ENCODE measurements at places on chromosomes 7 and 10. TPM values are rescaled to one million over a fixed set of nuclear protein-coding genes. Genes with fewer than 3 reads are reported as not detected.

PCGF6 gene
- total RNA-seq = 6.3 TPM

SORBS1 gene
- total RNA-seq = 347 TPM

SCART1 gene
- total RNA-seq = 5.3 TPM

PSD gene
- total RNA-seq = 5.1 TPM

NEURL1 gene
- total RNA-seq = 1.2 TPM

- no peak for DNase-seq
These were observed 3.4 kb upstream of the SMARCD3 start for GRCh38 chr7:151251689-151252560.

DNA sequence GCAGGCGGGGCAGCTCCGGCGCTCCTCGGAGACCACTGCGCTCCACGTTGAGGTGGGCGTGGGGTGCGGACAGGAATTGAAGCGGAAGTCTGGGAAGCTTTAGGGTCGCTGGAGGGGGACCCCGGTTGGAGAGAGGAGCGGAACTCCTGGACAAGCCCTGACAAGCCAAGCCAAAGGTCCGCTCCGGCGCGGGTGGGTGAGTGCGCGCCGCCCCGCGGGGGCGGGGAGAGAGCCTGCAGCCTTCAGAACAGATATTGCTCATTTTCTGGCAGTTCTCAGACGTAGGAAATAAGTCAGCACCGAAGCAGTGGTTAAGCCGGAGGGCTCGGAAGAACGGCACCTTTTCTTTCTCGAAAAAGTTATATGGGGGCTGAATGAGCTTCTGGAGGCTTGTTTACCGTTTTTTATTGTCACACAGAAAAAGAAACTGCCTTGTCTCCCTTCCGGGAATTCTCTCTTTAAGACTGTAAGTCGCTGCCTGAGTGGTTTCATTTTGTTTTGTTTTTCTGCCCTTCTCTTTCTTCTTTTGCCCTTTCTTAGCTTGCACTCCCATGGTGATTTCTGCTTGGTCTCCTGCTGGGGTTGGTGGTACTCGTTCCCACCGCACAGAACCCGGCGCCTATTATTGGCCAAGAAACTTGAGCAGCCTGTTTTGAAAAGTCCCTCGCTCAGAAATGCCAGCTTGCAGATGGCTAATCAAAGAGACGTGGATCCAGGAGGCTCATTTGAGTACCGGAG lies 732 bp downstream of the FAS start:
- DNase-seq = peak; percentile 80

DNA sequence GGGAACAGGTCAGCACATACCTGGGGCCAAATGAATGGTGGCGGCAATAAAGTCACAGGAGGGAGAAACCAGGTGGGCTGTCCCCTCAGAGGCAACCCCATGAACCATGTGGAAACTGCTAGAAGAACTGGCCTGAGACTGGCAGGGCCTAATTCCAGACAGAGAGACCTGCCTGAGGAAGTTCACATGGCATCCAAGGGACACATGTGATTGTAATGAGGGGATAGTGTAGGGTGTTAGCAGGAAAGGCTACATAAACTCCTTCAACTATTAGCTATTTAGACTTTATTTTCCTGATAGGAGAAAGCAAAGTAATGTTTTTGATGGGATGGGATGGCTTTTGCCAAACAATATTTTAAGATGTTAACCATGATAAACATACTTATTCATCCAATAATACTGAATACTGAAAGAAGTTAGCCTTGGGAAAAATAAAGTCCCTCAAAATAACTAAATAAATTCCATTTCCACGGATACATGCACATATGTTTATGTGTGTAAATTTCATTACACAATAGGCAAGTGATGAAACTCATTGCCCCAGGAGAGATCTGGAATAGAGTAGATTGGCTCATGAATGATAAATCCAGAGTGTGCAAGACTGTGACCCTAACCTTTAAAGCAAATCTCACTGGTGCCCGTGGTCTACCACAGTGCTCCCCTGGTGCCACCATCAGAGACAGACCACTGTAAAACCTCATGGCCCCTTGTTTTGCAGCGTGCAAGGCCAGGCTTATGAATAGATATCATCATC lies 137.0 kb downstream of the NRF1 start:
- DNase-seq = no peak

GRCh38 chr7:4742852-4743251 lies 32.6 kb upstream of the AP5Z1 start:
- no peak for DNase-seq

GRCh38 chr7:28483908-28484605 lies 71.7 kb downstream of the CREB5 start:
- no peak for DNase-seq

DNA sequence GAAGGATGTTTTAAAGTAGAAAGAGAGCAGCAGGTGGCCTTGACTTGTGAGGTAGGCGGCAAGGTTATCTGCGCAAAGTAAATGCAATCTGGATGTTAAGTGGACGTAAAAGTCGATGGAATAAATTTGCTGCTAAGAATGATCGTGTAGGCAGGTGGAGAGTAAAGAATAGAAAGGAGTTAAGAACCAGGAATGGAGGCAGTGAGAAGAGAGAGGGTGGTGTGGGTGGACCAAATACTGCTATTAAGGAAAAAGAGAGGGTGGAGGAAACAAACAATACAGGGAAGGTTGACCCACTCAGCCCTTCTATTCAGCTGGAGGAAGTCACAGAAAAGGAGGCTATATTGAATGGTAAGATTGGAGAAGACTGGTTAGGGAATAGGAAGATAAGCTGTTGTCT lies 1.9 kb upstream of the CUL1 start:
- no peak for DNase-seq

DNA sequence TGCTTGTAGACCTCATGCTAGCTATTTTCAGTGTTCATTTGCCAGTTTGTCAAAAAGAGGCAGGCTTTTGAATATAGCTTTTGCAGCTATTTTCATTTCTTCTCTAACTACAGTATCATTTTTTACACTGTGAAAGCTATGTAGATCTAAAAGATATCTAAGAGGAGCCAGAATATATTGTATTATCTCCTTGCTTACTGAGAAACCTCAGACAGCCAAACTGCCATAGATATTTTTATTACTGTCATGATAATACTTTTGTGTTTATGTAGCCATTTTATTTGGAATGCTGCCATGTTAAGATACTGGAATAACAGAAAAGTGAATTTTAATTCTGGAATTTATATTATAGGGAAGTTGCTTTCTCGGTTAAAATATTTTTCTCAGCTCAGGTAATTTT lies 37.2 kb downstream of the ANKIB1 start:
- DNase-seq = no peak

DNA sequence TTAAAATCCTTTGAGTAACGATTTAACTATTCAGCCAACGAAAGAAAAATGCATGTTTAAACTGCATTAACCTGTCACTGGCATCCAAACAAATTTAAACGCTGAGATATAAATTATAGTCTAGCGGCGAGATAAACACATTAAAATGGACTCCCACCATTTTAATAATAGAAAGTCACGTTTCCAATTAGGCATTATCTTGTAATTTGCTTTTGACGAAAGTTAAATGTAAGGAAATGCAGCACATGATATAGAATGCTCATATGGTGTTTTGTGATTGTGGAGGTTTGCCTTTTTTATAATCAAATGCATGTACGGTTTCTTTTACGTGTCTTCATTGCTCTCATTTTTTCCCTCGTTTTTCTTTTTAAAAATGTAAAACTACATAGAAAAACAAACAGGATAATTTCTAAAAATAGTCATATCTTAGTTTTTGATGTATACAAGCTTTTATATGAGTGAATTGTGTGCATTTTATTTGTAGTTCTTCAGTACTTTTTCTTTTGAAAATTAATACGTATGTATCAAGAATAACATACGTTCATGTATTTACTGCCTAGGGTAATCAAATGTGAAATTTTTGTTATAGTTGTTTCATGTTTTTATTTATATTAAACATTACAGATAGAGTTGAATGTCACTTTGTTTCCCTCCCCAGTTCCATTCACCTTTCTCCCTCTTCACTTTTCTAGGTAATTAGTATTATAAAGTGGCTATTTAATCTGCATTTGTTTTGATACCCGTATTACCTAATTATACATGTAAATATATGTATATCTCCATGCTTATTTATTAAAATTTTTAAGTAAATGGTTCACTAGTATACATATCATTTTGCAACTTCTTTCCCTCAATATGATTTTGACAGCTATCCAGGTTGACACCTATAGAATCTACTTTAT lies 1.1 kb upstream of the KLF14 start:
- DNase-seq = no peak

DNA sequence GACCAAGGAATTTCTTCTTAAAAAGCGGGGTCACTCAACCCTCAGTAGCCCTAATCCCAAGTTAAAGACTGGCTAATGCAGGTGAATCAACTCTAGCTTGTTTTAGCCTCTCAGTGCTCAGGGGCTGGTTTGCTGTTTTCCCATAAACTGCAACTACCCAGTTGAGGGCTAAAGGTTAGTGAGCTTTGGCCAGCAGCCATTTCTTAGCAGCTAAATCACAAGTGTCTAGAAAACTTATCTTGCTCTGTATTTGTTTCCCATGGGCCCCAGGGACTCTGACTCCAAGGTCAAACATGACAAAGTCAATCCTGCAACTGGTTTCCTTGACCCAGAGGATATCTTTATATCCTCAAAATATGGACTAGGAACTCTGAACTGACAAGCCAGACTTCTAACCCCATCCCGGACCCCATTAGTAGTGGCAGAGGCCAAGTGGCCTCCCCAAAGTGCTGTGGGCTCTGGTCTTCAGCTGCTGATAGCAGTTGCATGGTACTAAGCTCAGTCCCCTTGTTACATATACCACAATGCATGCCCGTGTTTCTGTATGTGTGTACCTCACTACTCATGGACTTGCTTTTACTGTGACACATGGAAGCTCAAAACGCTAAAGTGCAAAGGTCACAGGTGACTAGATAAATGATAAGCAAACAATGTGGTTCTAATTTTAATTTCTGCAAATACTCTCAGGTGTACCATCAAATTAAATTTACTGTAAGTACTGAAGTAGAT lies 793.0 kb upstream of the IGFBP3 start:
- peak; percentile 60 for DNase-seq

DNA sequence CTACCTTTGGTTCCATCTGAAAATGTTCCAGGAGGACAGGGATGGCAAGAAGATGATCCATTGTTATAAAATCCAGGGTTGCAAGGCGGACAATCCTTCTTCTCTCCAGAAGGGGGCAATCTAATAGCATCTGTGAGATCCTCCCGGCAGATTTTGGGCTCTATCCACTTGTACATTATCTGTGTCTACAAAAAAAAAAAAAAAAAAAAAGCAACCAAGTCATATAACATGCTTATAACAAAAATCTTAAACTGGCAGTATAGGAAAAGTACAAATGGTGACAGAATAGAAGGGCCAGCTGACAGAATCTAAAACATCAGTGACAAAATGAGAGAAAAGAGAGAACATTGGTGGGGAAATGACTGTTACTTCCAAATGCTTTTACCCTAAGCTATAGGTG lies 132.7 kb downstream of the ELAPOR2 start:
- no peak for DNase-seq

DNA sequence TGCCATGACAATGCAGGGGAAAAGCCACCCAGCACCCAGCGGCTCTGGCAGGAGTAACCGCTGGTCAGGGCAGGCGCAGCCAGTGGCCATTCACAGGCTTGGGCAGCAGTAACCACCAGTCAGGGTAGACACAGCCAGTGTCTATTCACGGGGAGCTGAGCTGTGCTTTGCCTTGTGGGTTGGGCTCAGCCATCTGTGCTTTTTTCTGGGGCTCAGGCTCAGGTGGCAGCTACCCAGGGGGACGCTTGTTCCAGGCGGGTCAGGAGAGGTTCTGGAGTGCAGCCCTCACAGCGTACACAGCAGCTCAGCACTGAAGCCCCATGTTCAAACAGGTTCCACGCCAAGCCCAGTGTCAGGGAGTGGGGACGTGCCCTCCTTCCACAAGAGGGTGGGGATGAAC lies 28.5 kb downstream of the FOXL3 start:
- no peak for DNase-seq

GRCh38 chr10:63671317-63671937 lies 150.2 kb downstream of the REEP3 start:
- no peak for DNase-seq

GRCh38 chr7:132177708-132178401 lies 398.4 kb downstream of the PLXNA4 start:
- DNase-seq = no peak

- DNase-seq = peak; percentile 66
These were observed 21.2 kb upstream of the RAMP3 start for GRCh38 chr7:45136106-45137060.

DNA sequence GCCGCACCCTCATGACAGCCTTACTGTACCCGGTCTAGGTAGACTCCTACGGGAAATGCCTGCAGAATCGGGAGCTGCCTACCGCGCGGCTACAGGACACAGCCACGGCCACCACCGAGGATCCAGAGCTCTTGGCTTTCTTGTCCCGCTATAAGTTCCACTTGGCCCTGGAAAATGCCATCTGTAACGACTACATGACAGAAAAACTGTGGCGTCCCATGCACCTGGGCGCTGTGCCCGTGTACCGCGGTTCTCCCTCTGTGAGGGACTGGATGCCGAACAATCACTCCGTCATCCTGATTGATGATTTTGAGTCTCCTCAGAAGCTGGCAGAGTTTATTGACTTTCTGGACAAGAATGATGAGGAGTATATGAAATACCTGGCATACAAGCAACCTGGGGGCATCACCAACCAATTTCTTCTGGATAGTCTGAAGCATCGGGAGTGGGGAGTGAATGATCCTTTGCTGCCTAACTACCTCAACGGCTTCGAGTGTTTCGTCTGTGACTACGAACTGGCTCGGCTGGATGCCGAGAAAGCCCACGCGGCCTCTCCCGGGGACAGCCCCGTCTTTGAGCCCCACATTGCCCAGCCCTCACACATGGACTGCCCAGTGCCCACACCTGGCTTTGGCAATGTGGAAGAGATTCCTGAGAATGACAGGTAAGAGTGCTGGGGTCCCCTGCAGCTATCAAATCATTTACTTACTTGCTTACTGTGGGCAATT lies 8.5 kb upstream of the CHCHD1 start:
- DNase-seq = no peak

GRCh38 chr7:103297837-103298179 lies 573 bp downstream of the PMPCB start:
- DNase-seq = no peak

GRCh38 chr7:81605493-81605892 lies 164.4 kb downstream of the HGF start:
- DNase-seq = no peak

GRCh38 chr7:8084836-8085235 lies 116.2 kb downstream of the GLCCI1 start:
- DNase-seq = no peak

GRCh38 chr10:29055101-29055500 lies 233.8 kb upstream of the LYZL1 start:
- no peak for DNase-seq

DNA sequence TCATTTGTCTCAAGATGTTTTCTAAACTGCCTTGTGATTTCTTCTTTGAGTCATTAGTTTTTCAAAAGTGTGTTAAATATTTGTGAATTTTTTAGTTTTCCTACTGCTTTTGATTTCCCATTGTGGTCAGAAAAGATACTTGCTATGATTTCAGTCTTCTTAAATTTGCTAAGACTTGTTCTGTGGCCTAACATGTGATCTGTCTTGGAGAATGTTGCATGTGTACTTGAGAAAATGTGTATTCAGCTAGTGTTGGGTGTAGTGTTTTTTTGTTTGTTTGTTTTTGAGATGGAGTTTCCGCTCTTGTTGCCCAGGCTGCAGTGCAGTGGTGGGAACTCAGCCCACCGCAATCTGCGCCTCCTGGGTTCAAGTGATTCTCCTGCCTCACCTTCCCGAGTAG lies 28.6 kb downstream of the BMPR1A start:
- DNase-seq = no peak

GRCh38 chr7:113622796-113623195 lies 296.0 kb downstream of the PPP1R3A start:
- DNase-seq = no peak

Measured in ureter (tissue), 1 donor.